ENCODE measurements at places on chromosomes 5 and 9. TPM values are rescaled to one million over a fixed set of nuclear protein-coding genes. Genes with fewer than 3 reads are reported as not detected.

RC3H2 gene
- 25.8 TPM for total RNA-seq

DNA sequence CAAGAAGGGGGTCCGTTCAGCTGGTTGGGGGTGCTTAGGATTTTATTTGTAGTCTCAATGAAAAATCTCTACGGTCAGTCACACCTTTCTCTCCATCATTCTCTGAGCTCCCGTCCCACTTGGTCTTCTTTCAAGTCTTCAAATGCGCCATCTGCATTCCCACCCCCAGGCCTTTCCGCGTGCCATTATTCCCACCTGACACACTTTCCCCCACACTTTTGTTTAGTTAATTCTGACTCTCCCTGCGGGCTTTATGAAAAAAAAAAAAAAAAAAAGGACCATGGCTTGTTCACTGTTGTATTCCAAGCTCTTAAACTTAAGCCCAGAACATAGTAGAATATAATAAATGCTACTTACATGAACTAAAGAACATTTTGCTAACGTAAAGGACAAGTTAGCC is 11.7 kb upstream of the OR5C1 start:
- no peak for DNase-seq

DNA sequence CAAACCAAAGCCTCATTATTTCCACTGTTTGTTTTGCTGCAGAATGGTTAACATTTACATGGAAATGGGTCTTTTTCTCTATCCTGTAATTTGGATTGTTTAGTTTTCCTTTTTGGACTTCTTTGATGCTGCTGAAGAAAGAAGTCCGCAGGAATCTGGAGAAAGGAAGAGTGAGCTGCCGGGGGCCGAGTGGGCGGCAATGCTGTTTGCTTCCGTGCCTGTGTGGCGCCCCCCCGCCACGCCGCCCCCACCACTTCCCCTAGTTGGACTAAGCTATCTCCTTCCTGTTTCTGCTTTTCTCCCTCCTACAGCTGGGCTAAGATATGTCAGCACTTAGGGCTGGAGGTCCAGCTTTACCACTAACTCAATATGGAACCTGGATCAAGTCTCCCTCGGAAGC is 39.7 kb downstream of the ACTL7B start:
- DNase-seq = no peak

DNA sequence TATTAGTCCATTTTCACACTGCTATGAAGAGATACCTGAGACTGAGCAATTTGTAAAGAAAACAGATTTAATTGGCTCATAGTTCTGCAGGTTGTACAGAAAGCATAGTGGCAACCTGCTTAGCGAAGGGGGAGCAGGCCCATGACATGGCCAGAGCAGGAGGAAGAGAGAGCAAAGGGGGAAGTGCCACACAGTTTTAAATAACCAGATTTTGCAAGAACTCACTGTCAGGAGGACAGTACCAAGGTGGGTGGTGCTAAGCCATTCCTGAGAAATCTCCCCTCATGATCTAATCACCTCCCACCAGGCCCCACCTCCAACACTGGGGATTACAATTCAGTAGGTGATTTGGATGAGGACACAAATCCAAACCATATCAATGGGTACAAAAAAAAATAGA is 16.8 kb upstream of the PCSK5 start:
- DNase-seq = no peak

DNA sequence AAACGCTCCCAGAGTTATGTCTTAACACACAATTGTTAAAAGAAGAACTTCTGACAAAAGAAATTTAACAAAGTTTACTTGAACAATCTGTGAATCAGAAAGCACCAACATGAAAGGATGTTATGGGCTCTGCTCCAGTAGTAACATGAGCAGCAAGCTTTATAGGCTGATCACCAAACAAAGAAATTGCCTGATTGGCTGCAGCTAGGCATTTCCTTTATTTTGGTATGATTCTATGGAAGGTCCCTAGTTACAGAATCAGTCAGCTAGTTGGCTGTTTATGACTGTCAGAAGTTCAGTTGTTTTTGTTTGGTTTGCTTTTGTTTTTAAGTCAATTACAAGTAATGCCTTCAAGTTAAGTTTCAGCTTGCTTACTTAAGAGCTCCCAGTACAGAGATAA is 102.4 kb upstream of the SMC2 start:
- DNase-seq = no peak

All from prostate gland (tissue), 2 donors.